NCI-H187 (cell line): ENCODE measurements at places on chromosomes 12 and 14.
A peak's percentile ranks its signal among the peaks of the same experiment; 100 is the strongest.

- no peak for DNase-seq
Measured at GRCh38 chr12:46608431-46609272, 217.1 kb downstream of the SLC38A4 start.

DNA sequence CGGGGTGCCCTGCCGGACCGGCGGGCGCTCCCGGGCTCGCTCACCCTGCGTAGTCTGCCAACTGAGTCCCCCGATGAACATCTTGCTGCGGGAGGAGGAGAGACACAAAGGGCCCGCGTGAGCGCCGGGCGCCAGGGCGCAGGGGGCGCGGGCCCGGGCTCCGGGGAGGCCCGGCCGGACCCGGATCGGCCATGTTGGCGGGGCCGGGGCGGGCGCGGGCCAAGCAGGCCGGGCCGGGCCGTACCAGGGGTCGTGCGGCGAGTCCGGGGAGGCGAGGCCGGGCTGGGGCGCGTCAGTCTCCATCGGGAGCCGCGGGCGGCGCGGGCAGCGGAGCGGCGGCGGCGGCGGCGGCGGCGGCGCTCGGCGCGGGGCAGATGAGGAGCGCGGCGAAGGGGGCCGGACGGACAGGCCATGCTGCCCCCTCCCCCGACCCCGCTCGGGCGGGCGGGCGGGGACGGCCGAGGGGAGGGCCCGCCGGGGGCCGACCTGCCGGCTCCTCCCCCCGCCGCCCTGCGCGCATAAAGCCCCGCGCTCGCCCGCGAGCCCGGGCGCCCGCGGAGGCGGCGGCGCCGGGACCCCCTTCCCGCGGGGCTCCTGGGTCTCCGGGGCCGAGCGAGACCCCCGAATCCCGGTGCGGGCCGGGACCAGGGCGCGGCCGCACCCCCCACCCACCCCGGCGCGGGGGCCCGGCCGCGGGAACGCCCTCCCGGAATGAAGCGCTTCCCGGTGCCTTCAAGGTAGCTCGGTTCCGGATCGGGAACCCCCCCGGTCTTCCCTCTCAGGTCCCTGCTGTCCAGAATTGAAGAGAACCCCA, at the start of gene MSI1:
MSI1 (minus strand) TSS at position 376 of the 814 bp plus-strand sequence; CDS start at position 303, 73 bp downstream.
- no peak for DNase-seq

GRCh38 chr14:60093606-60094005, 1.9 kb downstream of the PCNX4 start:
- DNase-seq = no peak

DNA sequence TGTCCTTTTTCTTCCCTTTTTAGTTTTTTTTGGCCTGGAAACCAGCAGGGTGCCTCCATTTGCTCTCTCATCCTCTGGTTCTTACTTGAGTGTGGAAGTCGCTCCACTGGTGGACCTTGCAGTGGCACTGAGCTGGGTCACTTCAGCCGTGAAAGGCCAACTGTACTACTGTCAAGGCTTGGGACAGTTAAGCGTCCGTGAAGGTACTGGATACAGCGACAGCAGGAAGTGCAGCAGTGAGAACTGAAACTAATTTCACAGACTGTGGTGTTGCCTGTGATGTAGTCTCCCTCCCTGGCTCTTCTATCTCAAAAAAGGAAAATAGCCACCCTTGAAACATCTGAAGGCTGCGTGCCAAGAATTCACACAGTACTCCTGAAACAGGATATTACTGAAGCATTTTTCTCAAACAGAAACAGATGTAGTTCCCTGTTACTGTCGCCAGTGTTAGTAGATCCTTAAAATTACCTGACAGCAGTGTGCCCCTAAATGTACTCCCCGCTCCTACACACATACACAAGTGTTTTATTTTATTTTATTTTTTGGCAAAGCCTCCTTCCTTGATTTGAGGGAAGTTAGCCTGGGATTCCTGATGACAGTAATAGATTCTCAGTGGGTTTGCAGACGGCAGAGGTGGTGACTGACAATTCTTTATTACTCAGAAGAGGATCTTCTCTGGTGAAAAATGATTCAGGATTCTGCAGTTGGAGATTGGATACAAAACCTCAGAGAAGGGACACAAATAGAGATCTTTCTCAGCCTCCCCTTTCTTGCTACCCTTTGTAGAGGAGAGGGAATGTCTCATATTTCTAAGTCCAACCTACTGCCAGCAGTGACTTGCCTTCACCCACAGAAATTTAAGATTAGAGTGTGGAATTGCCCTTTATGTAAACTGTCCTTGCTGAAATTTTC, 4.4 kb downstream of the SUSD6 start:
- no peak for DNase-seq

DNA sequence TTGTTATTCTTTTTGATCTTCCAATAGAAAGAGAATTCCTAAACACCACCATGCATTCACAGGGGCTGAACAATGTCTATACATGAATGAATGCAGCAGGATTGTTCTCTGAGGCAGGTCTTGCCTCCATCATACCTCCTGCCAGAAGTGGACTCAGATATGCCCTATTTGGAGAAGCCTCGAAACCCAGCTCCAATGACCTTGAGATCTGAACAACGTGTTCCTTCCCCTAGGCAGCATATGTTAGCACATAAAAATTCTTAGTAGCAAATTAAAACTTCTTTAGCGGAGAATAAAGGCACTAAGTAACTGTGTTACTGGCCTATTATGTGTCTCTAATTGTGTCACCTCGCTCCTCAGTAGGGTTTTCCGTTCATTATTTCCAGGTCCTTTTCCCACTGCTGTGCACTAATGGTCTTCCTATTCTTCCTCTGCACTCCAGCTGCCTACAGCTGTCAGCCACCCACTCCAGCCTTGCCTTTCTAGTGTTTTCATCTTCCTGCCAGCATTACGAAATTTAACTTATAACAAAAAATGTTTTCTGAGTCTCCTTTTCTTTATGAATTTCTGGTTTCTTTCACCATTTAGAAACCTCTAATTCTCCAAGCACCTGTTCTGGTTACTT, 62.6 kb upstream of the IGF1 start:
- no peak for DNase-seq

DNA sequence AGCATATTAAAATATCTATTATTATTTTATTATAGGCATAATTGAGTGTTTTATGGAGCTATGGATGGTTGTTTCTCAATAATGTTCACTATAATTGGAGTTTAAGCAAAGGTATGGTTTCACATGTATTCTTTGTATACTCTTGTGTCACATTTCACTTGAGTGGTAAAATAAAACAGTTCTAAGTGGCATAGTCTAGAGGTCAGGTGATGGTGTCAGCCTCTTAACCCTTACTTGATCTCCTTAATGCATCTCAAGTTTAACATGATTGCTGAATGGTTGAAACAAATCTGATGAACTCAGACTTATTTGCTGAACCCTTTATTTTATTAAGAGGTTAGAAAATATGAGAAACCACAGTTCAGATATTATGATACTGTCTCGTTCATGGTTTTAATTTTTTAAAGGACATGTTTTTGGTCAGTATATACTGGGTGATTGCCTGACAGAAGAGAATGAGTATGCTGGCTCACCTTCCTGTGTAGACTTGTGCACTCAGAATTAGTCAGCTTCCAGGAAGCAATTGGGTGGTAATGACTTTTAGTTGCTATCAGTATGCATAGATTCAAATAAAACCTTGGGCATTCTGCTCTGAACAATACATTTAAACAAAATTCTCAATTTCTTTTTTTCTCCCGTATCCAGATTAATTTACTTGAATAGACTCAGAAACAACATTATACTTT, 464.6 kb downstream of the PCNX1 start:
- no peak for DNase-seq

DNA sequence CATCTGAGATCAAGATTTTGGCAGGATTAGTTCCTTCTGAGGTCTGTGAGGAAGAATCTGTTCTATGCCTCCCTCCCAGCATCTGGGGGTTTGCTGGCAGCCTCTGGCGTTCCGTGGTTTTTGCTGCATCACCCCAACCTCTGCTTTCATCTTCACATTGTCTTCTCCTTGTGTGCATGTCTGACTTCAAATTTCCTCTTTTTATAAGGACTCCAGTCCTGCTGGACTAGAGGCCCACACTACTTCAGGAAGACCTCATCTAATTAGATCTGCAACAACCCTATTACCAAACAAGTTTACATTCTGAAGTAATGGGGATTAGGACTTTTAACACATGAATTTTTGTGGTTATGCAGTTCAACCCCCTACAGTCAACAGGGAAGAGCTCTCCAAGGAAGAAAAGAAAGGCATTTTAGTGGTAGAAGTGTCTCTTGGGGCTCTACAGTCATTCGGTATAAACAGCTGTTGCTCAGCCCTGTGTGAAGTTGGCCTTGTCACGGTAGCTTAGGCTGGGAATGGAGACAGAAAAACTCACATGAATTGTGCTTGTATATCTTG, 89.7 kb downstream of the CAND1 start:
- peak; percentile 17 for DNase-seq

GRCh38 chr14:76136476-76137110, 15.1 kb upstream of the GPATCH2L start:
- DNase-seq = no peak

DNA sequence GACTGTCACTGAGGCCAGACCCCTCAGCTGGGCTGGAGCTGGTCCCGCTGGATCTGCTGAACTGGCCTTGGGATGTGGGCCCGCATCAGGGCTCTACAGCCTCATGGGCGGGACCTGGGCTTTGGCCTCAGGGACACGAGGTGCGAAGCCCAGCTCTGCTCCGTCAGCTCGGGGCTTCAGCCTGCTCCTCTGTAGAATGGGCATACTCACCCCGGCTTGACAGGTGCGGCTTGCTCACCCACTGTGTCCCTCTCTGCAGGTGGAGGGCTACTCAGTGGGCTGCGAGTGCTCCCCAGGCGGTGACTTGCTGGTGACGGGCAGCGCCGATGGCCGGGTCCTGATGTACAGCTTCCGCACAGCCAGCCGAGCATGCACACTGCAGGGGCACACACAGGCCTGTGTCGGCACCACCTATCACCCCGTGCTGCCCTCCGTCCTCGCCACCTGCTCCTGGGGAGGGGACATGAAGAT, 57.6 kb downstream of the BEGAIN start:
- DNase-seq = no peak

DNA sequence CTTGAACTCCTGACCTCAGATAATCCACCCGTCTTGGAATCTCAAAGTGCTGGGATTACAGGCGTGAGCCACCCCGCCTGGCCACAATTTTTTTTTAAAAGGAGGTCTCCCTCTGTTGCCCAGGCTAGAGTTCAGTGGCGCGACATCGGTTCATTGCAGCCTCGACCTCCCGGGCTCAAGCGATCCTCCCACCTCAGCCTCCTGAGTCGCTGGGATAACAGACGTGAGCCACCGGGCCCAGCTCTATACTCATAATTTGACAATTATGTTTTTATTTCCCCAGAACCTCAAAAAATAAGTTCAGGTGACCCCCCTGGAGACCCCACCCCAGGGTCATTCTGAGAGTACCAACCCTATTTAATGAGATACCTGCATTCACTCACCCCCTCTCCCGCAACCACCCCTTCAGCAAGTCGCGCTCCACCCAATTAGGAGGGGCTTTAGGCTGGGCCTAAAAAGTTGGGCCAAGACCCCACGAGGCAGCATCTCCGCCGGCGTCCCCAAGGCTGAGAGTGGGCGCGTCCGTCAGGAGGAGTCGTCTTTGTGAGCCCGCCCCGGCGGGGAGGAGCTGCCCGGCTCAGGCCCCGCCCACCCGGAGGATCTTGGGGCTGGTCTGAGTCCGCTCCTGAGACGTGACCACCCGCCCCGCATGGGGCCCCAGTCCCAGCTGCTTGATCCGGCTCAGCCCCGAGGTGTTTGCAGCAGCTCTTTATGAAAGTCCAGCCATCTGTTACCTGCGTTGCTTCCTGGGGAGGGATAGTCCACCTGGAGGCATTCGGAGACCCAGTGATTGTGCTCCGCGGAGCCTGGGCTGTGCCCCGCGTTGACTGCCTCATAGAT, at the start of gene ANKRD33:
ANKRD33 (plus strand) TSS at position 628 of the 840 bp plus-strand sequence; CDS start at position 712, 84 bp downstream.
- no peak for DNase-seq

GRCh38 chr12:69501154-69501895, 31.1 kb downstream of the FRS2 start:
- DNase-seq = no peak

- no peak for DNase-seq
Measured at GRCh38 chr14:104864267-104865080, 594 bp upstream of the CEP170B start.

GRCh38 chr12:8665759-8666158, 3.1 kb upstream of the MFAP5 start:
- DNase-seq = no peak

GRCh38 chr14:44963775-44964380, 1.9 kb downstream of the TOGARAM1 start:
- DNase-seq = no peak

- no peak for DNase-seq
Measured at GRCh38 chr12:46915082-46915481, 89.3 kb upstream of the SLC38A4 start.

DNA sequence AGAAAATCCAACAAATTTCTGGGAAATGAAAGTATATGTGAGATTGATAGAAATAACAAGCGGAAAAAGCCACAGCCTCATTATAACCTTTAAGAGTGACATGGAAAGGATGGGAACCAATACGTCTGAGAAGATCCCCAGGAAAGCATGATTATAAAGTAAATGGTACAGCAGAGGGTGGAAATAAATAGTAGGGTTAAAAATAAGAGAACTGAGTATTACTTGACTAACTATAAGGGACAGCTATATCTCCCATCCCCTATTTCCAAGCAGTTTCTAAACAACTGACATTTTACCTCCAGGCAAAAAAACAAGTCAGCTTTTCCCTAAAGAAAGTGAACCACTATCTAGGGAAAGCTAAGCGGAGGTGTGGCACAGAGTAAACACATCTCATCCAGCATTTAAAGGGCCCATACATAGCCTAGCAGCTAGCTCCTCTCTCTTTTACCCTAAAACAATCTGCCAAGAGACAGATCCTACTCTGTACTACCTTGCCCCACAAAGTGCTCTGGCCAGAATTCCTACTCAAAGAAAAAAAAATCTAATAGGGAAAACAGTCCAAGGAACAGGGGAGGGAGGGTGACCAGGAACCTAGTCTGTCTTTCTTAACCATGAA, 11.2 kb downstream of the OSBPL8 start:
- DNase-seq = no peak

DNA sequence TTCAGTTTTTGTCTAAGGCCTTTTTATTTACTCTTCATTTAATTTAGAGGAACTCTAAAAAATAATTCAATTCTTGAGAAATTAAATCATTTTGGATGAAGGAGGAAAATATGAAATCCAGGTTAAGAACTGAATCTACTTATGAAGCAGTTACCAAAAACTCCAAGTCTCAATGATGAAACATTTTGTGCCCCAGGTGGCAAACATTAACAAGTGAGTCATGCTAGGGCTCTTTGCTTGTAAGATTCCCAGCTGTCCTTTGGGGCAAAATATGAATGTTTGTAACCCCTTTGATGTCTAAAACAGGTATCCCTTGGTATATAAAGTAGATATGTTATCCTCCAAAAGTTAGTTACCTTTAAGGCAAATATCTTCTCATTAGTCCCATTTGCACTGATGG, 202.4 kb downstream of the NEDD1 start:
- DNase-seq = no peak

GRCh38 chr12:120076651-120077050, 39.9 kb downstream of the RAB35 start:
- no peak for DNase-seq

GRCh38 chr14:91269076-91269991, 24.8 kb upstream of the GPR68 start:
- DNase-seq = no peak
